ENCODE measurements at places on chromosomes 3 and 15.
A peak's percentile ranks its signal among the peaks of the same experiment; 100 is the strongest.

DNA sequence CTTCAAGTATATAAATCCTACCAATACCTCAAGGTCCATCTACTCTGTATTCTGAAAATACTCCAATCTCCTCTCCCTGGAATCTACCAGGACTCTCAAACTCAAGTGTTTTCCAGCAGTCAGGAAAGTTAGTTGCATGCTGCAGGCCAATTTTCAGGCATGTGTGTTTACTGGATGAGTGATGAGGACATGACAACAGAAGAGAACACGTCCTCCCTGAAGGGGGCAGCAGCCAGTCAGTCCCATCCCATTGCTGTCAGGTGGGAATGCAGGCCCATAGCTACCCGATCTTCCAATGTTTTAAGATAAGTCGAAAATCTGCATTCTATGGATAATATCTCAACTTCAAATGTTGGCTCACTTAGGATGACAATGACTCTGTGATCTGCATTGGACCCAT, 496.2 kb downstream of the FHIT start:
- DNase-seq: no peak

DNA sequence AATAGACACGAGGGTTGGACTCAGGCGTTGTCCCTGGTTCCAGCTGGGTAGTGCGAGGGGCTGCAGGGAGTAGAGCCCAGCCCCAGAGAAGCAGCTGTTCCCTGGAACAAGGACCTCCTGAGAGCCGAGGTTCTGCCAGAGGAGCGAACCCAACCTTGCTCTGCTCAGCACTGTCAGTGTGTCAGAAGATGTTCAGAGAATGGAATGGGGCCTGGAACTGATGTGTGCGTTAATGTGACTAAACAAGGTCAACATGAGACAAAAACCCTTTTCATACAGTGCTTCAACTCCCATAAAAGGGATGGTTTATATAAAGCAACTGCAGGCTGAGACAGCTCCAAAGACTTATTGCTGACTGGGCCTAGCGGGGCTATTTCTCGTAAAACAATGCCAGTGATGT, 35.5 kb upstream of the HACD2 start:
- no peak for DNase-seq

DNA sequence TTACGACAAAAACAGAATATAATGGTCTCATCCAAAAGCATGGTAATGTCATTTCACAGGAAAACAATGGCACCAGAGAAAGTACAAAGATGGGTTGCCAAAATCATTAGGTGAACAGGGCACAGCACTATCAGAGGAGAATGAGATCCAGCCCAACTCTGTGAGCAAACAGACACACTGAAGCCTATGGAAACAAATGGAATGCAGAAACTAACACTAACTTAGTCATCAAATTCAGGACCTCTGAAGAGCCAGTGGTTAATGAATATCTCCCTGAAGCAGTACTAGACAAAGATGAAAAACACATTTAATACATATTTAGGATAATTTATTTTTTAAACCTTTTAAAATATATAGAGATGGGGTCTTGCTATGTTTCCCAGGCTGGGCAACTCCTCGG, 14.6 kb upstream of the RPS17 start:
- no peak for DNase-seq

GRCh38 chr15:90037961-90038631, 37.0 kb downstream of the ZNF710 start:
- no peak for DNase-seq

DNA sequence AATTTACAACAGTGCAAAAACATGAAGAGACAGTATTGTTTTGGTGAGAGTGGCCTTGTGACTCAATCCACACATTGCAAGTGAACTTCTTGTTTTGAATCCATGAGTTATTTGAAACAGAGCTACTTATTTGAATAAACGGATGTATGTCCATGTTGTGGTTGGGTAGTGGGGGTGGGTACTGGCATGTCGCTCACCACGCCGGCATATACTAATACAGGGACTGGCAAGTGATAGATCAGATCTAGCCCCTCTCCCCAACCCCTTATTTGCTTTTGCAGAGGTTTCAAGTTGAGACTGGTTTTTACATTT, 83.8 kb downstream of the EDEM1 start:
- DNase-seq: no peak

GRCh38 chr3:8239718-8240695, 261.6 kb upstream of the LMCD1 start:
- peak; percentile 18 for DNase-seq

DNA sequence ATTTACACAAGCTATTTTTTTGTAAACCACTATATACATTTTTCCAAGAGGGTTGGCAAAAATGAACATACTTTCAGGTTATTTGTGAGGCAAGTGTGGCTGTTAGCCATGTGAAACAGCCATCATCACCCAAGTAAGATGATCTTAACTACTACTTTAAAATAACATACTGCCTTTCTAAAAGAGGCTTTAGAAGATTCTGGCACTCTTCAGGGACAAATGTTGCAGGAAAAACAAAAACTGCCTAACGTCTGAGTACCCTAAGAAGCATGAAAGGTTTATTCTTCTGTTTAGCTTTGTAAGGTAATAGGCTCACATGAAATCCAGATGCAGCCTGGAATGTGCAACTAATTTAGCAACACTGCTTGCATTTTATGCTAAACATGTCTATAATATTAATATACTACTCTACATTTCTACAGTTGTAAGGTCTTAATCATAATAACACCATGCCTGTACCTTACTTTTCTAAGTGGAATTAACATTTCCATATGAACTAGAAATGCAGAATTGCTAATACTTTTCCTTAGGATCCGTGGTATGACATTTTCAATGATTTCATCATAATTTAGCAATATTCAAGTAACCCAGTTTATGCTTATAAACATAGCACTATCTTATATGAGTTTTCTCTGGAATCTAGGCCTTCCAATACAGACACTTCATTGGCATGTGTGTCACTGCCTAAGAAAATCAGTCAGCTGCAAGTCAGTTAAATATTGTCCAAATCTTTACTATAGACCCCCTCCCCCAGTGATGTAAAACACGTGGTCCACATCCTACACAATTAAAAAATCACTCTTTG, 4.5 kb upstream of the LSAMP start:
- no peak for DNase-seq

DNA sequence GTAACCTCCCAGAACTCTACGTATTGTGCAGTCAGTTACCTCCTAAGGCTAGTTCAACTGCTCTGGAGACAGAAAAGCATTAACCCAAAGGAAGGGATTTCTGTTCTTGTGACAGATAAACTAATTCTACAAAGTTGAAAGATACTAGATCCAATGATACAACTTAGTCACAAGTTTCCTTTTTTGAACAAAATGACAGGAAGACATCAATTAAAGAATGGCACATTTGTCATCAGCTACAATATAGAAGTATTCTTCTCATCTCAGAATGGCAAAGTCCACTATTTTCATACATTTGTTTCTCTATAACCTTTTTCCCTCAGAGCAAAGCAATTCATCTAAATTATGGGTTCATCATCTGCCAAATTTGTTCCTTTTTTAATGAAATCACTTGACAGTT, 43.7 kb downstream of the ISL2 start:
- DNase-seq: no peak

GRCh38 chr3:158847452-158847821, 45.6 kb downstream of the MFSD1 start:
- DNase-seq: no peak

- no peak for DNase-seq
Measured at GRCh38 chr3:140626856-140627255, 51.0 kb upstream of the TRIM42 start.

Measured in CMK (cell line).